Cortex of kidney (tissue), 1 donor: ENCODE measurements at places on chromosomes 11 and 22.

- no peak for DNase-seq
Measured at GRCh38 chr11:45687836-45688235, 22.4 kb upstream of the CHST1 start.

DNA sequence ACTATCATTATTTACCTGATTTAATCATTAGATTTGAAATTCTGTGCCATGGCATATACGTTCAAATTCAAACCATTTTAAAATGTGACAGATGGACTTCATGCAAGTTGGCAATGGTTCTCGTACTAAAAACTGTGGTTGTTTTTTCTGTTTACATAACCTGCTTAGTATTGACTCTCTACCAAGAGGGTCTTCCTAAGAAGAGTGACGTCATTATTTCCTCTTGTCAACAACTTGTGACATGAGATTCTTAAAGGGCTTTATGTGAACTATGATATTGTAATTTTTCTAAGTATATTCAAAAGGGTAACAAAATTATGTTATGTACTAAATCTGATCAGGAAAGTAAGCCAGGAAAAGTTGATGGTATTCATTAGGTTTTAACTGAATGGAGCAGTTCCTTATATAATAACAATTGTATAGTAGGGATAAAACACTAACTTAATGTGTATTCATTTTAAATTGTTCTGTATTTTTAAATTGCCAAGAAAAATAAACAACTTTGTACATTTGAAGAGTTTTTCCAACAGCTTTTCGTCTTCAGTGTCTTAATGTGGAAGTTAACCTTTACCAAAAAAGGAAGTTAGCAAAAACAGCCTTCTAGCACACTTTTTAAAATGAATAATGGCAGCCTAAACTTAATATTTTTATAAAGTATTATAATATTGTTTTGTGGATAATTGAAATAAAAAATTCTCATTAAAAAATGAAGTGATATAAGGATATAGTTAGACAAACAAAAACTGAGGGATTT is 87.0 kb downstream of the GRK3 start:
- no peak for DNase-seq

DNA sequence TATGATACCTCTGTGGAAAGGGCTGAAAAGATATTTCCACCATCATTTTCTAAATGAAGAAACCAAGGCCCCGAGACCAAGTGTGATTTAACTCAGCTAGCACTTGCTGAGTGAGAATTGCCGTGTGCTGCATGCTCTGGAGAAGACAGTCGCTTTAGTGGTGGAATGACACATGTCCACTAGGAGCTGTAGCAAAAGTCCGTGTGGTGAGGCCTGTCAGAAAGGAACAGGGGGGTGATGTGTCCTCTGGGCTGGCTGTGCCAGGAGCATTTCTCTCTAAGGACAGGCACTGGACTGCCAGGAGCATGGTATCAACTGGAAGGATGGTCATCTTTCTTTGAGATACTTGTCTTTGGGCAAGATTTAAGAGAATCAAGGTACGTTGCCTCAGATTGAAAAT is 72.8 kb downstream of the ATXN10 start:
- DNase-seq: no peak

DNA sequence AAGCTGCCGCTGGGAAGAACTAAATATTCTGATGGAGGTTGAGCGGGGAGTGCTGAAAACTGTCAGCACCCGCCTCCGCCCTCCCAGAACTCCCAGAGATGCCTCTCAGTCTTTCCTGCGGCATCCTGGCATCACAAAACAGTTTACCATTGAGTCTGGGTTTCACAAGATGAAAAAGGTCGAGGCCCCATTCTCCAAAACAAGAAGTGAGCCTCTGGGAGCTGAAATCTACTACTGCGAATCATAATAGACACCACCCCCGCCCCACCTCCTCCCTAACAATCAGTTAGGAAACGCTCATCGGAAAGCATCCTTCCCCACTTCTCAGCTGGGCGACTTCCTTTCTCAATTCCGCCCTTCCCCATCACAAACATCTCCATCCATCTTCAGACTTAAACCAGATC is 1.0 kb downstream of the SUN2 start:
- no peak for DNase-seq

DNA sequence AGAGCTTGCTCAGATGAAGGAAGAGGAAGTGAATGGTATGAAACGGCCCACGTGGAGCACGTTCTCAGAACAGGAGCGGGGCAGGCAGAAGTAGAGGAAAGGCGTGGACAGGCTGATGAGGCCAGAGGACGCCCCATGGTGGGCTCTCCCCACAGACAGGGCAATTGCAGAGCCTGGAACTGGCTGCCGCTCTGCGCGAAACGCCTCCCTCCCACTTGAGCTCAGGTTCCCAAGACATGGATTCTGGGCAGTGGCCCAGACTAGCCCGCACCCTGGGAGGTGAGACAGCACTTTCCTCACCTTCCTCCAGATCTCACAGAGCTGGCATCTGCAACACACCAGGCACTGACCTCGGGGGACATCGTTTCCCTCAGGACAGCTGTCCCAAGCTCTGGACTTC is 117.6 kb downstream of the PHF21B start:
- DNase-seq: no peak

DNA sequence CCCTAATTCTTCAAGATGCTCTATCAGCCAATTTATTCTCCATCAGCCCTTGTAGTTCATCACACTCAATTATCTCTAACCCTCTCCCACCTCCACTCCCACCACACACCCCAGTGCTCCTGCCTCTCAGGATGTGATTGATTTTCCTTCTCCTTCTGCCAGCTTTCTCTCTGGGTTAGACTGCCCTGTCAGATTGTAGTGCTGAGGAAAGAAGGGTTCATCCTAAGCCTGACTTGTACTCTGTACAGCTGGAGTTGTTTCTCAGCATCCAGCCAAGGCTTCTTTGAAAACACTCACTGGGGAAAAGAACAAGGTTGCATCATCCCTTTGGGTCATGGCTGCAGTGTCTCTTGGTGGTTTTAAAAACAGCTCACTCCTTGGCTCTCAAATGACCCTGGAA is 61.2 kb downstream of the CECR2 start:
- no peak for DNase-seq

DNA sequence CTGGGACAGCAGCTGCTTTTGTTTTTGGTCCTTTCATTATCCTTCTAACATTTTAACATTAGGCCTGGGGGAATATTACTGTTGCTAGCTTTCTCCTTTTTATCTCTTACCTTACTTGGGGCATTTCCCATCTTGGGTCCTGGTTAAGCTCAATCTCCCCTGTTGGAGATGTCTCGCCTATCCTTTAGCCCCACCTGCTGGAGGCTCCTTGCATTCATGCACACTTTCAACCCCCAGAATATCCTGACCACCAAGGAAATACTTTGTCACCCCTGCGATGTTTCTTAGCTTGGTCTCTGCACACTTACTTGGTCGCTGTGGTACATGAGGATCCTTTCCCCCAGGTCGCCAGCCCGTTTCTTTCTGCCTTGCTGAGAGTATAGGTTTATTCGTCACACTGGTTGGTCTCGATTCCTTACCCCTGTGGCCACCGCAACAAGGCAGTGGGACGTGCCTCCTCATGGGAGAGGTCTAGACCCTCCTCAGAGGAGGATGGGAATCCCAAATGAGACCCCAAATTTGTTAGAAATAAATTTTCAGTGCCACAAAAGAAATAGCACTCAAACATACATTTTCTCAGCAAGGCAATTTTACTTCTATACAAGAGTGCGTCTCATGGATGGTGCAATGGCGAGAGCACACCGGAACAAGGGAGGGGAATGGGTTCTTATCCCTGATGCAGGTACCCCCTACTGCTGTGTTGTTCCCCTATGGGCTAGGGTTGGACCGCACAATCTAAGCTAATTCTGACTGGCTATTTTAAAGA is 5.4 kb upstream of the TXN2 start:
- DNase-seq: no peak

- no peak for DNase-seq
Measured at GRCh38 chr22:38086001-38086845, 2.2 kb upstream of the SLC16A8 start.

GRCh38 chr11:24233041-24233440 is 263.8 kb upstream of the LUZP2 start:
- no peak for DNase-seq

DNA sequence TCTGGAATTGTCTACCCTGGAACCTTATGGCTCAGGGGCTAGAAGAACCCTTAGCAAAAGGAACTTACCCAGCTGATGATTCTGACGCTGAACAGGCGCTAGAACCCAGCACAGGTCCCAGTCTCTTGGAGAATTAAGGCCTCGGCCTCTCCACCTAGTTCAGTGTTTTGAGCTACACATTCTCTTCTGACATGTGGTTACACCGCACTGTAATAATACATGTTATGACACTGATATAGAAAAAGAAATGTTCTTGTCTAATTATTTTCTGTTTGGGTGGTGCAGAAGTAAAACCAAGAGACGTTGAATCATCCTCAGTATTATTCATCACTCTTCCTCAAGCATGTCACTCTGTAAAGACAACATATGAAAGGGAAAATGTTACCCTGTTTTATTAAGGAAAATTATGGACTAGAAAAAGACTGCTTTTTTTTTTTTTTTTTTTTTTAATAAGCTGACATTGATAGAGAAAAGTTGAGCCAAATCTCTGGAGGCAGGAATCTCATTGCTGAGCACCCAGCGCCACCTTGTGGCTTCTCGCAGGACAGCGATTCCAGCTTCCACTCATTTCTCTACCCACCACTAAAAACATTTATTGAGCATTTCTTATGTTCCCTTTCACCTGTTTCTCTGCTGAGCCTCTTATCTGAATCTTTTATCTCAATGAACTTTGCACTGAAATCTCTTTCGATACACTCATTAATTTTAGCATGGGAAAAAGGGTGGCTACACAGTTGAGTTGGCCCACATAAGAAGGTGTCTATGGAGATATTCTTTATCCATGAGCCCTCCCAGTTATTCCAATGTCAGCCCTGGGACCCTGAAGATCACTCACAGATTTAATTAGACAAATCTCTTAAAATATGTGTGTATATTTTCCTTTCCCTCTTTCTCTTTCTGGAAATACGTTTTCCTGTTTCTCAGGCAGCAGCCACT is 12.6 kb upstream of the APLNR start:
- no peak for DNase-seq

GRCh38 chr11:11731311-11732083 is 109.7 kb upstream of the GALNT18 start:
- DNase-seq: no peak

DNA sequence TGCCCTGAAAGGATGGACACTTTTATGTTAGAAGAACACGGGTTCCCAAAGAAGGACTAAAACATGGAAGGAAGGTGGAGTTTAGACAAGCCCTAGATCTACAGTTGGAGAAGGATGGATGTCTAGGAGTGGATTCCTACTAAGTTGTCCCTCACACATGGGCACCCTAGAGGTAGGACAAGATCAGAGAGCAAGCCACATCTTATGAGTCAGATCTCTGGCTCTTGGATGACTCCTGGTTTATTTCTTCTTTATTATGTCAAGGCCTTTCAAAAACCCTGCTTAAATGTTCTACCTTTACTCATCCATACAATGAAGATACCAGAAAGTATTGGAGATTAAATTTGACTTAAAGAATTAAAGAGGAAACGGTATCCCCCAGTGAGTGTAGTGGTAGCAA is 34.4 kb downstream of the PRCP start:
- DNase-seq: no peak

- DNase-seq: no peak
Measured at GRCh38 chr11:77468527-77468926, 5.4 kb downstream of the PAK1 start.

- no peak for DNase-seq
Measured at GRCh38 chr22:17974703-17975372, 49.5 kb downstream of the MICAL3 start.

DNA sequence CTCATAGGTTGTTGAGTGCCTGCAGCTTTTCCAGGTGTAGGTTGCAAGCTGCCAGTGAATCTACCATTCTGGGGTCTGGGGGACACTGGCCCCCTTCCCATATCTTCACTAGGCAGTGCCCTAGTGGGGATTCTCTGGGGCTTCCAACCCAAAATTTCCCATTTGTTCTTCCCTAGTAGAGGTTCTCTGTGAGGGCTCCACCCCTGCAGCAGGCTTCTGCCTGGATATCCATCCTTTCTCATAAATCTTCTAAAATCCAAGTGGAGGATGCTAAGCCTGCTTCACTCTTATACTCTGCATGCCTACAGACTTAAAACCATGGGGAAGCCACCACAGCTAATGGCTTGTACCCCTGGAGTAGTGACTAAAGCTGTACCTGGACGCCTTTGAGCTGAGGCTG is 33.4 kb downstream of the ANO3 start:
- no peak for DNase-seq

GRCh38 chr11:33866936-33867335 is 24.9 kb downstream of the LMO2 start:
- DNase-seq: no peak

GRCh38 chr11:75315439-75315805 is 36.0 kb downstream of the ARRB1 start:
- DNase-seq: no peak

DNA sequence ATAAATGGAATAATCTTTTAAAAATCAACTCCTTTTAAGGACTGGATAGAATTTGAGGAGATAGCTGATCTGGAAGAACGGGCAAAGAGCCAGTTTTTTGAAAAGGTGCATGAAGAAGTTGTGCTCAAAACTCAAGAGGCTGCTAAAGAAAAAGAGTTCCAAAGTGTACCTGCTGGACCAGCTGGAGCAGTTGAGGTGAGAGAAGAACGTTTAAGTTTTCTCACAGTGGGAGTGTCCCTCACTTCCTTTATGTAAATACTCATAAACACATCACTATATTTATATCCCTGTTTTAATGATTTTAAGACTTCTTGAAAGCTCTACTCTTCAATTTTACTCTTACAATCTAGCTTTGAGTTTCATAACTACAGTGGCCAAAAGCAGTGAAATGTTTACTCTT is 11.7 kb upstream of the ANKRD42 start:
- no peak for DNase-seq

DNA sequence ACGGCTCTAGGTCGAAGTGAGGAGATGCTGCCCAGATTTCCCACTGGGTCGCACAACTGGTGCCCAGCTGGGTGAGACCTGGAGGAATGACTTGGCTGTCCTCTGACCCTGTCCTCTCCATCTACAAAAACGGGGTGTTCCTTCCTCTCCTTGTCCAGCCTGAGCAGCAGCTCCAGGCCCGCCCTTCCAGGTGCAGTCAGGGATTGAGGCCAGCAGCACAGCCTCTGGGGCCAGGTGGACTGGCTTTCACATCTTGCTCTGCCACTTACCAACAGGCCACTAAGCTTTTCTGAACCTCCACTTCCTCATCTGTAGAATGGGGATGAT is 91.7 kb upstream of the LMO1 start:
- DNase-seq: no peak
